ENCODE measurements at places on chromosomes 5 and 9. TPM values are rescaled to one million over a fixed set of nuclear protein-coding genes. Genes with fewer than 3 reads are reported as not detected.

DNA sequence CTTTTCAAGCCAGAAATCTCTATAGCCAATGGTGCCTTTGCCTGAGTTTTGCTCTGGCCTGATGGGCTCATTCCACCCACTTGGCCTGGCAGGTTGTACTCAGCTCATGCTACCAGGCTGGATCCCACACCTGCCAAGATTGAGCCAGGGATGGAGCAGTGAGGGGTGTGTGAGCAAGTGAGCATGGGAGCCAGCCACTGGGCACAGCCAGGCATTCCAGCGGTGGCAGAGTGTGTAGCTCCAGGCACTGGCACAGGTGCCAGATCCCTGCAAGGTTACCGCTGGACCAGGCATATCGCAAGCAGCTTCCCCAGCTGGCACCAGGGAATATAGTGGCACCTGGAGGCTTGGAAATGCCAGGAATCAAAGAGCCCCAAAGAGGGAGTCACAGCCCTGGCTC lies 2395.6 kb upstream of the C9orf72 start:
- DNase-seq: no peak

GRCh38 chr5:93163010-93163663 lies 417.9 kb downstream of the NR2F1-AS1 start:
- DNase-seq: no peak

Gene PRELID2
- 37.6 TPM for total RNA-seq

Gene MAN1B1
- 26.8 TPM for total RNA-seq

Gene PCDHAC2
- 3.7 TPM for total RNA-seq

DNA sequence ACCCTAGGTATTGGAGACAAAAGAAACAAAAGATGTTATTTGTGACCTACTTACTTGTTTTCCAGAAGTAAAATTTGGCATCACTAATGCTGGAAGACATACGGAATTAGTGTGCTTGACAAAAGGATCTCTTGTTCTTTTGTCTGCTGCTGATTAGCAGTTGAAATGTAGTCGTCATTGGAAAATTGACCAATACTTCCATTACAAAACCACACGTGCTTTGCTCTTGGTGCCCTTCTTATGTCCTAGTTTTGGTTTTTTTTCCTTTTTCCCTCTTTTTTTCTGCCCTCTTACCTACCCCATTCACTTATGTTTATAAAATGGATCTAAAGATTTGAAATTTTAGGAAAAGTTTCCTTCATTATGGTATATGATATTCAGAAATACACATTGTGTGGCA lies 197.4 kb downstream of the FER start:
- DNase-seq: no peak

DNA sequence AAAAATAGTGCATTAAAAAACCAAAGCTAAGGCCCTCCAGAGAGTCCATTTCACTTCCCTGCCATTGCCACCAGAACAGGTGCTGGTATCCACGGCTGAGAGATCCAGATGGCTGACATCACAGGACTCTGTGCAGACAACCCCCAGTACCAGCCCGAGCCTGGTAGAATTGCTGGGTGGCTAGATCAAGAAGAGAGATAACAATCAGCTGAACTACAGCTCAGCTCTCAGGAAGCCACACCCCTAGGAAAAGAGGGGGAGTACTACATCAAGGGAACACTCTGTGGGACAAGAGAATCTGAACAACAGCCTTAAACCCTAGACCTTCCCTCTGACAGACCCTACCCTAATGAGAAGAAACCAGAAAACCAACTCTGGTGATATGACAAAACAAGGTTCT lies 73.8 kb upstream of the SLIT3 start:
- DNase-seq: no peak

DNA sequence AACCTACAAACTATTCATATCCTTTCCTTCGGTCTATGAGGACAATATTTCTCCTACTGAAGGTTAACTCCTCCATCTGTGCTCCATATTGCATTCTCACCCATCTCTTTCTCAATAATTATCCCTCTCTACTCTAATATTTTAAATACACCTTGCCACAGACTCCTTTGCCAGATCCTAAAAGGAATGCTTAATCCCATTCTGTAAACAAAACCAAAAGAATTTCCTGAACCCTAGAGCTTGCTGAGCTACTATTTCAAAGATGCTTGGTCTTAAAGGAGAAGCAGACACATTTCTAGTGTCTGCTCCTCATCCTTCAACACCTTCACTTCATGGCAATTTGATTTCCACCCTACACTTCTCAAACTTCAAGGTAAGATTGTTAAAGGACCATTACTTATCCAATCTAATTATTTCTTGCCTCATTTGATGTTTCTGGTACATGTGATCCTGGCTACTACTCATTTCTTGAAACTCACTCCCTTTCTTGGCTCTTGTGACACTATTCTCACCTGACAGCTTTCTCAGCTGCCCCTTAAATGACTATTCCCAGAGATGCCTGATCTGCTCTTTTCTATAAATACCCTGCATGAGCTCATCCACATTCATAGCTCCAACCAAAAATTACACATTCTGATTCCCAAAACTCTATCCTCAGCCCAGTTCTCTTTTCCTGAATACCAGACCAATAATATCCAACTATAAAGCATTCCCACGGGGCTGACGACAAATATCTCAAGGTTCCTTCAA lies 20.2 kb downstream of the HOMER1 start:
- DNase-seq: no peak

DNA sequence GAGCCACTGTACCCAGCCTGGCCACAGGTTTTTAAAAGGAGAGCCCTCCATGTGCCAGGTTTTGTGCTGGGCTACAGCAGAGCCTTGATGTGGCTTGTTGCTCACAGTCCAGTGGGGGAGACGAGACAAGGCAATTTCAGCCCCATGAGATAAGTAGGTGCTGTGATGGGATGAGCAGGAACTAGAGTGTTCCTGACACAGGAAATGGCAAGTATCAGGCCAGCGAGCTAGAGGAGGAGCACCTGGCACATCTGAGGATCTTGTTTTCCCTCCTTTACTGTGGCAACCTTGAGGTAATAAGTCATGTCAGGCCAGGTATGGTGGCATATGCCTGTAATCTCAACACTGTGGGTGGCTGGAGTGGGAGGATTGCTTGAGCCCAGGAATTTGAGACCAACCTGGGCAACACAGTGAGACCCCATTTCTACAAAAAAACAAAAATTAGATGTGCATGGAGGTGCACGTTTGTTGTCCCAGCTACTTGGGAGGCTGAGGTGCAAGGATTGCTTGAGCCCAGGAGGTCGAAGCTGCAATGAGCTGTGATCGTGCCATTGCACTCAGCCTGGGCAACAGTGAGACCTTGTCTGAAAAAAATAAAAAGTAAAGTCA lies 3.8 kb upstream of the ZDHHC12 start:
- DNase-seq: no peak

- no peak for DNase-seq
These were observed 26.9 kb upstream of the SYK start for GRCh38 chr9:90774682-90775081.

DNA sequence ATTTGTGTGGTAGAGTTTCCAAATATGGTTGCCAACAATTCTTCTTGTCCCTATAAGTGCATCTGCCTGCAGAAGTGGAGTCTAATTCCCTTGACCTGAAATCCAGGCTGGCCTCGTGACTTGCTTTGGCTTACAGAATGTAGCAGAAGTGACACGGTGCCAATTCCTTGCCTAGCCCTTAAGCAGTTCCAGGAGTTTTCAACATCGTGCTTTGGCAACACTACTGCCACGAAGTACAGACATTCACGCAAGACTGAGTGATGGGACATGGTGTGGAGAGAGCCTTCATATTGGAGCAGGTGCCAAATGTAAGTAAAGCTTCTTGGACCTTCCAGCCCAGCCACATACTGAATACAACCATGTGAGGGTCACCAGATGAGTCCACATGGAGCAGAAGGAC lies 92.9 kb upstream of the NEK6 start:
- peak; percentile 82 for DNase-seq

GRCh38 chr9:133750982-133751649 lies 13.0 kb upstream of the SARDH start:
- peak; percentile 23 for DNase-seq

DNA sequence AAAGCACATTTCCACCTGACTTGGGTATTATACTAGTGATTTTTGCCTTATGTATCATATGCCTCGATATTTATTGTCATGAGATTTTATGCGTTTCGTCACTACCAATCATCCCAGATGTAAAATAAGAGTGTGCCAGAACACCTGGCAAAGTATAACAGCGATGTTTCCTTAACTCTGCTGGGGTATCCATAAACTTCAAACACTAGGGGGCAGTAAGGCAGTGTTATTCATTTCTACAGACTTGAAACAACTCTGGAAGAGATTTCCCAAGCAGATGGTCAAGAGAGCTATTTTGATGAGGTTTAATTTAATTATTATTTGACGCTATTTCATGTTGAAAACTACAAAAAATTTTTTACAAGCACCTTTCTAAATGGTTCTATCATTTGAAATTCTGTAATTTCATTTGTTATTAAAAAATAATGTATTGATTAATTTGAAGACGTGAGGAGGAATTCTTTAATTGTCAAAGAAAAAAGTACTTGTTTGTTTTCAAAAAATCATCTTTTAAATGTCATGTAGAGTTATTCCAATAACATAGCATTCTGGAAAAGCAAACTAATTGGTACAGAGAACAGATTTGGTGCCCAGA lies 388.5 kb upstream of the CTNND2 start:
- no peak for DNase-seq

GRCh38 chr5:173236531-173237142 lies 1.6 kb upstream of the NKX2-5 start:
- no peak for DNase-seq

GRCh38 chr5:131277875-131278740 lies 14.3 kb downstream of the CDC42SE2 start:
- no peak for DNase-seq

DNA sequence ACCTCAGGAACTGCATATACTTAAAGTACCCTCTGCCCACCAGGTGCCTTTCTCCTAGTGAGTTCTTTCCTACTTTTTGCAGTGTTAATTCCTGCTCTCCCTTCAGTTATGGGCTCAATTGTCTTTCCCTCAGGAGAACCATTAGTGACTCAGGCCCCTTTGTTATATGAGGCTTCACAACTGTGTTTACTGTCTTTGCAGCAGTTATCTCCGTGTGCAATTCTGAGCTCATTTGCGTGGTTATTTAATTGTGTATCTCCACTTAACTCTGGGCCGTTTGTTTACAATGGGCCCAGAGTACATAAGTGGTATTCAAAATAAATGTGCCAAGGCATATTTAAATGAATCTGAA lies 9.6 kb downstream of the FBXO38 start:
- no peak for DNase-seq

GRCh38 chr5:80905405-80905804 lies 54.8 kb upstream of the RASGRF2 start:
- DNase-seq: no peak

GRCh38 chr9:8628791-8629190 lies 829.2 kb upstream of the DMAC1 start:
- no peak for DNase-seq

Gene PPP2R2B
- 1.6 TPM for total RNA-seq

Gene PCDHB14
- 4.3 TPM for total RNA-seq

DNA sequence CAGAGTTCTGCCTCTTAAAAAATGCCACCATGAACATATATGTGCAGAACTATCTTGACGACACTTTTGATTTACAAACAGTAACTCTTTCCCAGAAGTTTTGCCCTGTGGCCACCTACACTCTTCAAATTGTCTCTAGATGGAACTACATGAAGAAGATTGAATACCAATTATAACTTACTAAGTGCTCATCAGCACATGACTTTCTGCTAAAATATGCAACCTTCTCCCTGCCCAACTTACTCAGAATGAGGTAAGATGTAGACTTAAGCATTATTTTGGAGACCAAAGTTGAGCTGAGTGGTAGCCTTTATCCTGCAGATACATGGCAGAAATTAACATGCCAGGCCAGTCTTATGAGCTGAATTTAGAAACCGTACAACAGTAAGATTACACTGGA lies 105.4 kb downstream of the SEMA5A start:
- DNase-seq: no peak

Gene IFNB1
- not detected for total RNA-seq

Gene CCDC171
- 0.90 TPM for total RNA-seq

Gene HK3
- total RNA-seq: 0.85 TPM

Gene CLIC3
- 6.5 TPM for total RNA-seq

Gene THBS4
- total RNA-seq: 8.5 TPM

DNA sequence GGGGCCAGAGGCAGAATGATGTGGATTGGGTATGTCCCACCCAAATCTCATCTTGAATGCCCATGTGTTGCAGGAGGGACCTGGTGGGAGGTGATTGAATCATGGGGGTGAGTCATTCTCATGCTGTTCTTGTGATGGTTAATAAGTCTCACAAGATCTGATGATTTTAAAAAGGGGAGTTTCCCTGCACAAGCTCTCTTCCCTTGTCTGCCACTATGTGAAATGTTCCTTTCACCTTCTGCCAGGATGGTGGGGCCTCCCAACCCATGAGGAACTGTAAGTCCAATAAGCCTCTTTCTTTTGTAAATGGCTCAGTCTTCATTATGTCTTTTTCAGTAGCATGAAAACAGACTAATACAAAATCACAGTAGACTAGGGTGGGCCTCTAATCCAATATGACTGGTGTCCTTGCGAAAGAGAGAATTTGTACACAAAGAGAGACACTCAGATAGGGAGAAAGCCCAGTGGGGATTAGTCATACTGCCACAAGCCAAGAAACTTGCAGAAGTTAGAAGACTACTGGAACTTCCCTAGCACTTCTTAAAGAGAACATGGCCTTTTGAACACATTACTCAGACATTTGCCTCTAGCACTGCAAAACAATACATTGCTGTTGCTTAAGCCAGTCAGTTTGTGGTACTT lies 68.4 kb downstream of the ANXA1 start:
- DNase-seq: no peak

Gene ARAP3
- 5.6 TPM for total RNA-seq

- no peak for DNase-seq
These were observed 21.5 kb downstream of the CCDC187 start for GRCh38 chr9:136282272-136282861.

Gene FBLL1
- total RNA-seq: not detected

- peak; percentile 94 for DNase-seq
These were observed 65.0 kb upstream of the ANGPTL2 start for GRCh38 chr9:127187231-127187956.

Gene DNM1
- total RNA-seq: 3.9 TPM

Gene DAB2IP
- 47.0 TPM for total RNA-seq

DNA sequence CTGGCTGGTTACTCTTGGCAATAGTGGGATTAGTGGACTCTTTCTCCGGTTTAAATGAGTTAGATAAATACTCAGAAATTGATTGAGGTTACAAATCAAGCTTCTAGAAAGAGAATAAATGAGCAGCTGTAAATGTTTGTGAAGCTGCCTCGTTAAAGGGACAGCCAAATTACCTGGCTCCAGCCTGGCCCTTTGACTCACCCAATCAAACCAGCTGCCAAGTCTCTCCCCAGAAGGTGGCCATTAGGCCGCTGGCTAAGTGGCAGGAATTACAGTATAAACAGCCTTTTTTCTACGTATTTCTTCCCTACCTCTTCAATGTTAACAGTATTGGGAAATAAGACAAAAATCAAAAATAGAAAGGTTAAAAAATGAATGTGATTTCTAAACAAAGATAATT lies 46.0 kb upstream of the SRFBP1 start:
- no peak for DNase-seq

- DNase-seq: no peak
These were observed 17.1 kb upstream of the QSOX2 start for GRCh38 chr9:136262671-136263178.

DNA sequence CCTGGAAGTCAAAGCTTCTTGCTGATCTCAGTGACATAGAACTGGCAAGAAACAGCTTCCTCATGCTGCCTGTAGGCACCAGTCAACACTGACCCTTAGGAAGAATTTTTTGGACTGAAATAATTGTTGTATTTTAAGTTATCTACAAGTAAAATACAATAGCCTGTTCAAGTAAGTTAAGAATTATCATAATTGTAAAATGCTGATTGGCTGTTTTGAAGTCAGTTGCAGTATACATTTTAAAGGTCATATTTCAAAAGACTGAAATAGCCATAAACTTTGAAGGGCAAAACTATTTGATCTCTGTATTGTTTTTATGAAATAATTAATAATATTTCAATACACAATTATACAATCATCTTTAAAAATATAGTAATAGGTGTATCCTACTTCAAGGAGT lies 794.9 kb downstream of the MAT2B start:
- no peak for DNase-seq
